Stimulated activated CD8-positive, alpha-beta memory T cell treated with anti-CD3 and anti-CD28 coated beads, Interleukin-15, amount 100 ng/mL, for 1 hour (primary cell): ENCODE measurements at places on chromosomes 2 and 18.

DNA sequence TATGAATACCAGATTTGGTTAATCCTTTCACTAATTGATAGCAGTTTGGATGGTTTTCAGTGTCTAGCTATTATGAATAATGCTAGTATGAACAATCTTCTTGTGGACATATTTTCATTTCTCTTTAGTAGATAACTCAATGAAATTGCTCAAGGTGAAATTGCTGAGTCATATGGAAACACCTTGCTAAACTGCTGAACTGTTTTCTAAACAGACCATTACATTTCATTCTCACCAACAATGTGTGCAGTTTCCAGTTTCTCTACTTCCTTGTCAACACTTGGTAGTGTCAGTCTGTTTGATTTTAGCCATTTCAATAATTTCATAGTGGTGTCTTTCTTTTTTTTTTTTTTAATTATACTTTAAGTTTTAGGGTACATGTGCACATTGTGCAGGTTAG, 250.0 kb downstream of the HRH4 start:
- no peak for DNase-seq

DNA sequence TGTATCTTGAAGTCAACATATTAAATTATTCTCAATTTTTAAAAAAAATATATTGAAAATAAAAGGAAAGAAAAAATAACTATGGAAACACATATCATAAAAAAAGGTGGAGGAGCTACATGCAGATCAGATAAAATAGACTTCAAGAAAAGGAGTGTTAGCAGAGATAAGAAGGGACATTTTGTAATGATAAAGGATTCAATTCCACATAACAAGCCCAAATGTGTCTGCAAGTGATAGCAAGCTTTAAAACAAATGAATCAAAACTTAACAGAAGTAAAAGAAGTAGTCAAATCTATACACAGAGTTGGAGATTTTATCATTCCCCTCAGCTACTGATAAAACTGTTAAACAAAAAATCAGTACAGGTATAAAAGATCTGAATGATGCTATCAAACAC, 74.9 kb downstream of the TTC32 start:
- DNase-seq = no peak

- no peak for DNase-seq
These were observed 126.4 kb upstream of the TLK1 start for GRCh38 chr2:171287036-171287571.

DNA sequence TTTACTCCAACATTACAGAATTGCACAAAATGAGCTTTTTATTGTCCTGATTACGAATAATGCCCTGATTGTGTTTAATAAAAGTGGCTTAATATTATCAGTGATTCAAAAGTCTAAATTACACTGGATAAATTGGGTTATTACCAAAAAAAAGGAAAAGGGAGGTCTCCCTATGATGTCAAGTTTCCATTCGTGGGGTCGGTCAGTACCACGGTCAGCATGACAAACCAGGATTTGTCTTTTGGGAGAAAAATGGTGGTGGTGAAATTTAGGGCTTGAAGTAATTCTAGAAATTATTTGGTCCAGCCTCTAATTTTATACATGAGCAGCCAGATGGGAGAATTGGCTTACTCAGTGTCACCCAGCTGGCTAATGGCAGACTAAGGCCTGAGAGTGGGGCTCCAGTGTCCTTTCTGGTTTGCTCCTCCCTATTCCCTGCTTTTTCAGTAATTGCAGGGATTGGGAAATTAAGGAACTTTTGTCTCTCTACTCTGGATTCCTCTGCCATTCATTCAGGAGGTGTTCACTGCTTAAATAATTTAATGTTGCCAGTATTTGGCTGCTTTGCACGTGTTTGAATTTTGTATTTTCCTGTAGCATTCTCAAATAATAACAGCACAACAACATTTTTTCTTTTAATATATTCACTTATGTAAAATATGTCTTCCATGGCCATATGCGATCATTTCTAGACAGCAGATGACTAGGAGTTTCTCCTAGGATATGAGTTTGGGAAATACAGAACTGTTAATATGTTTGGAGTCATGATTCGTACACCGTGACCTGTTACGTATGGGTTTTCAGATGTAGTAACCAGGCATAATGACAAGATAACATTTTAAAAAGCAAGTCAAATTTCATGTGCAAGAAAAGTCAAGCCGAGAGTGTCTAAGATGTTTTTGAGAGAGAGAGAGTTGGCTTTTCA, 128.9 kb upstream of the NOSTRIN start:
- DNase-seq = no peak

DNA sequence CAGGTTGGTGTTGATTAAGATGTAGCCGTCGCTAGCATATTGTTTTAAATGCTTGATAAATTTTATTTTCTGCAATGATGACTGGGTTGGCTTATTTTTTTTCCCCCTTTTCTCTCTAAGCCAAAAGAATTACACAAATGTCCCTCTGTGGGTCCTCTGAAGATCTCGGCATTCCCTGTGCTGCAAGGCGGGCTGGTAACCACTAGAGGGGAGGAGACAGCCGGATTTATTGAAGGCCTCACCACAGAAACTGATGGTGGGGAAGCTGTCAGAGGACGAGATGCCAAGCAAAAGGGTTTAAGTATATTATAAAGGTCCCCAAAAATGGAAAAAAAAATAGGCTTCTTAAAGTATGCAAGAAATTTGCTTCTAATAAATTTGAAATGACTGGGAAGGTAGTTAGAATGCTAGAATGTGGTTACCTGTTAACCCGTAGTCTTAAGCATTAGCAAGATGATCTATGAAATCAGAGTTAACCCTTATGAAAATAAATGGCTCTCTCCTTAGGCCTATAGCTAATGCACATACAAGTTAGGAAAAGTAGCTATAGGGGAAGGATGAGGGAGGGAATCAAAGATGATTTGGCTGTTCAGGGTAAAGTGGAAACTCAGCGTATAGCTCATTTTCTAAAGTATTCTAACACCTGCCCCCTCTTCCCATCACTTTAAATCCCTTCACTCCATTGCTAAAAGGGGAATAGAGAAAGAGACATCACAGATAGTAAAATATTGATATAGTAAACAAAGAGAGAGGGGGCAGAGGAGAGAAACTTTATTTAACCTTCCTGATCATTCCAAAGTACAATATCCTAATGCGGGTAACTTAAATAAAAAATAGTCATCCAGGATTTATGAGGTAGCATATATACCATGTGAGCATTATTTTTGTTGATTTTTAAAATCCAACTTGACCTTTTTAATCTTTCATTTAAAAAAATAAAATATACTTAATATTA, 894.5 kb upstream of the POU3F3 start:
- DNase-seq = no peak

DNA sequence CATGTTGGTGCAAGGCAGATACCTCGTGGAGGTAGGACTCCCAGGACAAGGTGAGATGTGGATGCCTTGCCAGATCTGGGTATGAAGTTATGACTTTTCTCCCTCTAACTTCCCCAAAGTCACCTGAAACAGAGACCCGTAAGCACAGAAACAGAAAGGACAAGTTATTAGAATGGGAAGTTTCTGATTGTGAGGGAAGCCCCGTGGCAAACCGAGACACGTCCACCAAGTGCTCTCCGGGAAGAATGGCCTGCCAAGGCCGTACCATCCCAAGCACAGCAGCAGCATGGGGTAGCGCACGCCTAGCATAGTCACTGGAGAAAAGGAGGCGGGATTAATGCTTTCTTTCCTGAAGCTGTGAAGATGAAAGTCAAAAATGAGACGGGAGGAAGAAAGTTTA, 110.6 kb downstream of the ZNF532 start:
- DNase-seq = no peak

- DNase-seq = no peak
These were observed 28.2 kb downstream of the CYTIP start for GRCh38 chr2:157415591-157416101.

- DNase-seq = no peak
These were observed 140.1 kb upstream of the SIX3 start for GRCh38 chr2:44801289-44801840.

DNA sequence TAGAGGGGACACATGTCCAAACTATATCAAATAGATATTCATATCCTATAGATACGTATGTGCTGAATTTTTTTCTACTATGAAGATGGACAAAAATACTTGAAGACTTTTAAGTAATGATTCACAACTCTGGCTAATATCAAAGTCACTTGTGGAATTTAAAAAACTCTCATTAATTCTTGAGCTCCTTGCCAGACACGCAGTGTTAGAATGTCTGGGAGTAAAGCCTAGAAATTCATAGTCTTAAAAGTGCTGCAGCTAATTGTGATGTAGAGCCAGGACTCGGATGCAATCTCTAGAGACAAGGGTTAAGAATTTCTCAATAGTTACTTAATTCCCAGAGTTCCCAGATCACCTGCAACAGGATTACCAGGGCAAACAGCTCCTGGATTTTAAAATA, 107.4 kb downstream of the ARL6IP6 start:
- DNase-seq = no peak

- DNase-seq = no peak
These were observed 292.2 kb upstream of the CYP26B1 start for GRCh38 chr2:72439892-72440291.

DNA sequence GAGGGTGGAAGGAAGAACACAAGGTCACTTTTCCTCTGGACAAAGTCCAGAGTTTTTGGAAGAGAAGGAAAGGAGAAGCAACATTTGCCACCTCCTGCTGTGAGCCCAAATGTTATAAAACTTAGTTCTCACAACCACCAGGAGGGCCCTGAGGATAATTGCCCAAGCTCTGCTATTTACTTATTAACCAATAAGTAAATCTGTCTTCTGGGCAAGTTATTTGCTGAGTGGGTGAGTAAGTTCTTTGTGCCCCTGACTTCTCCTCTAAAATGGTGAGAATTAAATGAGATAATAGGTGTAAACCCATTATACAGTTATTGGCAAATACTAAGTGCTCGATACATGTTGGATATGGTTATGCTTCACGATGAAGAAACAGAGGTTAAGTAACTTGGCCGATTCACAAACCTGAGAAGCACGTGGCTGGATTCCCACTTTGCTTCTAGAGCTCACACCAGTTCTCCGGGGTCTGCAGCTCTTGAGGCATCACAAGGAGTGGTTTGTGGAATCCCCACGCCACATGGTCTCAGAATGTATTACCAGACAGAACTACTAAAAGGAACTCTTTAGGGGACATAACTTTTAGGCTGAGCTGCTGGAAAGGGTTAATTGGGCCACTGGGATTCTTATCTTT, 164.1 kb downstream of the MYCN start:
- no peak for DNase-seq

GRCh38 chr2:36692121-36692520, 4.4 kb upstream of the VIT start:
- DNase-seq = no peak

- DNase-seq = no peak
These were observed 35.6 kb downstream of the HK2 start for GRCh38 chr2:74869517-74869916.

- no peak for DNase-seq
These were observed 535.7 kb upstream of the SLC39A10 start for GRCh38 chr2:195121341-195121740.

DNA sequence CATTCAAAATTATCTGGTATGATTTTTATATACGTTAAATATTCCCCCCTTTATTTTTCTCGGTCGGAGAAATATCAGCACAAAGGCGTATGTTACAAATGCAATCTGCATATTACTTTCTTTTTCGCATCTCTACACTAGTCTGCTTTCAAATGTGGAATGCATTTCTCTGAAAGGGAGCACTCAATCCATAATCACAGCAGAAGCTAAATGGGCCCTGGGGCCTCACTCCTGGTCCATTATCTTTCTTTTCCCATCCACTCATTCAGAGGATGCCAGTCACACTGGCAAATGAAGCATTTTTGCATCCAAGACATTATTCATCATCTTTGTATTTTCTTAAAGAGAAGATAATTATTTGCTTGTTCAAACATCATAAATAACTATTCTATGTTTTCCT, 295.2 kb upstream of the LRP1B start:
- no peak for DNase-seq

DNA sequence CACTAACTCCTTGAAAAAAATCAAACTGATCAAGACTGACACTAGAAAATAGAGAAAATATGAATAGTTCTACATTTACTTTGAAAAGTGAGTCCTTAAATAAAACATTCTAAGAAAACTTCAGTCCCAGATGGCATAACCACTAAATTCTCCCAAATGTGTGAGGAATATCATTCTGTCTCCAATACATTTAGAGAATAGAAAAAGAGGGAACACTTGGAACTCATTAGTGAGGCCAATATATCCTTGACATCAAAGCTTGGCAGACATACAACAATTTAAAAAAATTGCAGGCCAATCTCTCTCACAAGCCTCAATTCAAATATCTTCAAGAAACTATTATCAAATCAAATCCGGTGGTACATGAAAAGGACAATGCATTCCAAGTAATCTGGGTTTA, 79.3 kb upstream of the TMEM247 start:
- no peak for DNase-seq

- no peak for DNase-seq
These were observed at the start of gene CDH20 for GRCh38 chr18:61333271-61333745. CDH20 (plus strand) TSS chr18:61333430.

GRCh38 chr2:165889158-165889557, 64.4 kb downstream of the TTC21B start:
- DNase-seq = no peak

GRCh38 chr2:56113382-56113975, 70.3 kb upstream of the CCDC85A start:
- no peak for DNase-seq

- no peak for DNase-seq
These were observed 67.9 kb downstream of the POLR1A start for GRCh38 chr2:86037795-86038192.
